ENCODE measurements at places on chromosomes 7 and 10.

DNA sequence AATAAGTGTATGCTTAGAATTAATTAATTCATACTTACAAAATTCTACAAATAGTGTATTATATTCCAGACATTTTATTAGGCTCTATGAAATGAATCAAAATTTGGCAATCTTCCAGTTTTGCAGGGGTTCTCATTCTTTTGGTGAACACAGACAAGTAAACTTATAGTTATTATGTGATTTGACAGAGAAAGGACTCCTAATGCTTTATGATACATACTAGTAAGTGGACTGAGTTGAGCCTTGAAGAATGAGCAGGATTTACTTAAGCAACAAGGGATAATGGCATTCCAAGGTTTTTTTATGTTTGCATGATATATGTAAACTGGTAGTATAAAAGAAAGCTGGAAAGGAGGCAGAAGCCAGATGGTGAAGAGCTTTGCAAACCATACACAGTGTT lies 145.7 kb upstream of the FERD3L start:
- no peak for DNase-seq

GRCh38 chr7:49151146-49151545 lies 226.8 kb downstream of the CDC14C start:
- no peak for DNase-seq

DNA sequence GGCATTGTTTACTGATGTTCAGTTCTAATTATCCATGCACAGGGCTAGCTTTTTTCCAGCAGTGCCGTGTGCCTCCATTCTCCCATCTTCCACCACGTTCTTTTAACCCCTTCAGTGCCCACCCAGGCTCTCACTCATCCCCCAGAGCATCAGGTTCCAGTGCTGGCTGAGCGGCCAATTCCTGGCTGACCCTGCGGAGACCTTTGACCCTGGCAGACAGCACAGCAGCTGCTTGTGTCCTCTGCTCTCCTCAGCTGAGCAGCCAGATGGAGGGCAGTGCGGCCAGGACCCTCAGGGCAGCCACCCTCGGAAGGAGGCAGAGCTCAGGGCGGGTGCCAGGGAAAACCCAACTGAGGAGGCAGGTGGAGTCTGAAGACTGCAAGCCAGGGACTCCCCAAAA lies 48.4 kb downstream of the ZNF503 start:
- no peak for DNase-seq

GRCh38 chr10:15960277-15960676 lies 100.0 kb upstream of the MINDY3 start:
- no peak for DNase-seq

DNA sequence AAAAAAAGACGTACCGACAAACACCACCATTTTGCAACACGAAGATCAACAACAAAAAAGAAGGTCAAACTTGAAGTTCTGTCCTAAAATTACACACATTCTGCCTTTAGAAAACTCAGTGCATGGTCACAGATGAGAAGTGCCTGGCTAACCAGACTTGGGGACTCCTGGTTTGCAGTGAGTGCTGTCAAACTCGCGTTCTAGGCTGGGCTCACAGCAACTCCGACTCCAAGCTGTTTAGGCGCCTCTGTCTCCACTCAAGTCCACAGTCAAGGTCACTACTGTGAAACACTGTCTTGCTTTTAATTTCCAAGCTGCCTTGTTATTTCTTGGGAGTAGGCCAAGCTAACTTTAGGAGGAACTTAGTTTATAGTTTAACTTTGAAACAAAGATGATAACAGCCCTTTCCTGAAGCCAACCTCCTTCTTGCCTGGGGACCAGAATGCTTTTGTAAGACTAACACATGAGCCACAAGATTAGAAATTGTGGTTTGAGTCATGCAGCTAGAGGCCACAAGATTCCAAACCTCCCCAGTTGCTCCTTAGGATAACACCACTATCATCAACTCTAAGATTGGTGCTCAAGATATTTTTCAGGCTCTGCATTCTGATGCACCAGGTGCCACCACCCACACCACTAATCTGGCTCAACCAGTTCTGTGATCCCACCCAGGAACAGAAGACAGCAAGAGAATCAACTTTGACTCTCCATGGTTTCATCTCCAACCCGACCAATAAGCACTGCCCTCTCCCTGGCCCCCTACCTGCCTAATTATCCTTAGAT lies 1.1 kb upstream of the DNAAF5 start:
- no peak for DNase-seq
